Fibroblast of lung (primary cell): ENCODE measurements at places on chromosomes 5 and 9. TPM values are rescaled to one million over a fixed set of nuclear protein-coding genes. Genes with fewer than 3 reads are reported as not detected.

GRCh38 chr5:159031513-159031912 is 68.2 kb downstream of the EBF1 start:
- DNase-seq, result peak; percentile 69

The CCDC127 gene
- 5.6 and 7.4 TPM in 2 replicates for total RNA-seq

The APBA1 gene
- total RNA-seq, result 5.4 and 8.8 TPM in 2 replicates

GRCh38 chr5:134240421-134240962 is 14.6 kb upstream of the PPP2CA start:
- peak; percentile 86 for DNase-seq

The SDHA gene
- total RNA-seq, result 103 and 150 TPM in 2 replicates

- DNase-seq, result no peak
Observed at GRCh38 chr5:127186657-127187056, 103.9 kb upstream of the MEGF10 start.

DNA sequence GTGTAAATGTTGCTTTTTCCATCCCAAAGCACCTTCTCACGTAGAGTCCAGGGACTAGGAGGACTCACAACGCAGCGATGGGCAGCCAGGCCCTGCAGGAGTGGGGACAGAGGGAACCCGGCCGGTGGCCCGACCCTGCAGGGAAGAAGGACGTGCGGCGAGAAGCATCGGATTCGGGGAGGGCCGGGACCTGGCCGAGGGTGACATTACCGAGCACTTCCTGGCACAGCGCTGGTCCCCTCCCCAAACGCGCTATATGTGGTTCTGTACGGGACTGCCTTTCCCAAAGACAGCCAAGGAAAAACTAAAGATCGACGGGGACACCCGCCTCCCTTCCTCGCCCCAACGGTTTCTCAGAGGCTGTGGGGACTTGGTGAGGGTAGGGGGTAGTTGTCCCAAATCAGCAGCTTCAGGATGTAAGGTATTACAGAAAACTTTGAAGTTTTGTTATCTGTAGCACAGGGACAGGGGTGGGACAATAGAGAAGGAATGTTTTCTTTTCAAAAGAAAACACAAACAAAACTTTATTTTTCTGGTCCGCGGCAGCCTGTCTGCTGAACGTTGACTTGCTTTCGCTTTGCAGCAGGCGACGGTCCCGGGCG is 887 bp upstream of the MAP3K1 start:
- DNase-seq, result no peak

DNA sequence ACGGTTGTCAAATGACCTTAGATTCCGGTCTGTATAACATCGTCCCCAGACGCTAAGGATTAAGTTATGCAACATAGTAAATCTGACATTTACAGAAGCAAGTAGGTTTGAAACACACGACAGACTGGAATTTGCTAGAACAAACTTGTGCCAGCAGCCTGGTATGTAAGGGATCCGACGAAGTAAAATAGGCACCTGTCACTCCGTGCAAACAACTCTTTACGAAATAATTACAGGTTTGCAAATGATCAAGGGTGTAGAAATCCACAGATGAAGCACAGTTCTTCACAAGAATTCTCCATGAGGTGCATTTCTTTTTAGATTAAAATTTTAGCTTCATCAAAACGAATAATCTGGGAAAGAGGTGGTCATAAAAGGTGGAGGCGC is 508 bp downstream of the MOCS2 start:
- peak; percentile 17 for DNase-seq

DNA sequence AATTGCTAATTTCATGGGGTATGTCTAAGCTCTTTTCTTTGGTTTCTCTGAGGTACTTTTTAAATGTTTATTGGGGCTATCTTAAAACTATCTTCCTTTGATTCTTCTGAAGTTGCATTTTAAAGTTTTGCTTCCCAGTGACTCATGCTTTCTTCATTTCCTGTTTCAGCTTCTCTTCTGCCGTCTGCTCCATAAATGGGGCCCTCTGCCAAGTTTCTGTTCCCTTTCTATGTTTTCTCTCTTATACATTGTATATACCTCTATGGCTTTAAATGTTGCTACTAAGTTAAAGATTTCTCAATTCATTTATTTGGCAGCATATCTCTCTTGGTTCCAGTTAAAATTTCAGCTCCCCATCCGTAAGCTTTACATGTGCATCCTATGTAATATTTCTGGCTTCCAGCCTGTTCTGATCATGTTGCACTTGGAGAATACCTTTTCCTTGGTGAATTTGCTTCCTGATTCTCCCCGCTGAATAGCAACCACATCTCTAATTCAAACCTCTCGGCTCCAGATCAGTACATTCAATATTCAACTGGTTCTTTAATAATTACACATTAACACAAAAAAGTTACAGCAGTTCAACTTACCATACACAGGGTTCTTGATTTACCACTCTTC is 125.3 kb downstream of the ST8SIA4 start:
- DNase-seq, result peak; percentile 85

The RAI14 gene
- 82.7 and 125 TPM in 2 replicates for total RNA-seq

DNA sequence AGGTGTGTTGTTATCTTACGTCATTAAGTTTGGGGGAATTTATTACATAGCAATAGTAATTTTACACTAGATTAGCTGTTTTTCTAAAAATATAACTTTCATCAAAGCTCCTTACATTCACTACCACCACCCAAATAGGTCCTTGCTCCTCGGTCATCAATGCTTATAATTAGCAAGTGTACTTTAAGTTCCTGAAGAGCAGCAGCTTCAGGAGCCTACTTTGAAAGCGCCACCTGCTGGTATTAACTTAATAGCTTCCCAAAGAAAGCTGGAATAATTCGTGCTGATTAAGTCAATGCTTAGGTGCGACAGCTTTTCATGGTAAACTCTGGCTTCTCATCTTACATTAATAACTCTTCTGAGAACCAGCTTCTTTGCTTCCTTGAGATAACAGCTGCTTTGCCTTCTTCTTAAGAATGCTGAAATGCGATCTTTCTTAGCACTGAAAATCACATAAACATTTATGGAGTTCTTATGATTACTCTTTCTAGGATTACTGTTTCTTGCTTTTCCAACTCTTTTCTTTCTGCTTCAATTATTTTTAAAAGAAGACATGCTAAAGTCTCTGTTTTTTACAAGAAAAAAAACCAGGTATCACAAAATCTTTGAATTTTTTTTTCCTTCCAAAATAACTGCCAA is 10.0 kb upstream of the C5 start:
- peak; percentile 83 for DNase-seq

GRCh38 chr5:77892061-77893010 is 116.2 kb upstream of the TBCA start:
- DNase-seq, result no peak

The ANKRD18A gene
- total RNA-seq, result not detected in 2 replicates

DNA sequence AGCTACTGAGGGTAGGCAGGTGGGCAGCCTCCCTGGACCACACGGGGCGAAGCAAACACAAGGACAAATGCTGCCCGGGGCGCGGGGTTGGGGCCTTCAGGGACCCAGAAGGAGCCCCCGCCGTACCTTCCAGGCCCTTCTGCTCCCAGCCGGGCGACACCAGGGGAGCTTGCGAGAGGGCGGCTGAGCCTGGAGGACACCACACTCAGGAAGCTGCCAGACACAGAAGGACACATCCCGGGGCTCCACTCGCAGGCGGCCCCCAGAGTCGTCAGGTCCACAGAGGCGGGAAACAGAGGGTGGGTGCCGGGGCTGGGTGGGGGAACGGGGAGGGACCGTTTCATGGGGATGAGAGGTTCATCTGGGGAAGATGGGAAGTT is 58.5 kb upstream of the UBAC1 start:
- no peak for DNase-seq

The GOLPH3 gene
- total RNA-seq, result 71.7 and 81.4 TPM in 2 replicates

The CPEB4 gene
- total RNA-seq, result 17.2 and 23.6 TPM in 2 replicates

DNA sequence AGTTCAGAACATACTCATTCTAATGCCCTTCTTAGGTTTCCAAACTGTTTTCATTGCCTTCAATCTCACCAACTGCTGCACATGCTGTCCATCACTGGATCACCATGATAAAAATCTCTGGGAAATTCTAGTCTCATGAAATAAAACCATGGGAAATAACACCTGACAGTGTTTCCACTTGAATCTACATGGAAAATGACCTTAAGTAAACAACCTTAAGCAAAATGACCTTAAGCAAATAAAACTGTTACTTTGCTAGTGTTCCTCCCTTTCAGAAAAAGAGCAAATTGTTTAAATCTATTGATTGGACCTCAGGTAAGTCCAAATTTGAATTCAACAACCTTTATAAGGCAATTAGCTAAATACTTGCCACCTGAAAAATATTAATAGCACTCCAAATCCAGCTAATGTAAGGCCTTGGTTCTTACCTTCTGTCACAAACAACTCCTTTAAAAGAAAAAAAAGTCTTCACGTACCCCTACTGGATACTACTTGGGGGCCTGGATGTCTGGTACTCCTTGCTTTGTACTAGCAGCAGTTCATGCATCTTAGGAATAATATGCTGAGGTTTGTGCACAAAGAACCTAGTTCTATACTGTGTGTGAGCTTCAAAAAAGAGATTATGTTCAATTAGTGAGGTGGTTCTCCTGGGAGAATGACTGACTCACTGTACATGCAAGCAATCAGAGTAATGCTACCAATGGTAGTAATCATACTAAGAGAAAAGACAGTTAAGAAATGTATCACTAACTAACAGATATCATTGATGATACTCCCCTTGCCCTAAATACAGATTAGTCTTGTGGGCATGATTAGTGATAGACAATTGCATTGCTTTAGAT is 630.4 kb downstream of the PSAT1 start:
- no peak for DNase-seq

DNA sequence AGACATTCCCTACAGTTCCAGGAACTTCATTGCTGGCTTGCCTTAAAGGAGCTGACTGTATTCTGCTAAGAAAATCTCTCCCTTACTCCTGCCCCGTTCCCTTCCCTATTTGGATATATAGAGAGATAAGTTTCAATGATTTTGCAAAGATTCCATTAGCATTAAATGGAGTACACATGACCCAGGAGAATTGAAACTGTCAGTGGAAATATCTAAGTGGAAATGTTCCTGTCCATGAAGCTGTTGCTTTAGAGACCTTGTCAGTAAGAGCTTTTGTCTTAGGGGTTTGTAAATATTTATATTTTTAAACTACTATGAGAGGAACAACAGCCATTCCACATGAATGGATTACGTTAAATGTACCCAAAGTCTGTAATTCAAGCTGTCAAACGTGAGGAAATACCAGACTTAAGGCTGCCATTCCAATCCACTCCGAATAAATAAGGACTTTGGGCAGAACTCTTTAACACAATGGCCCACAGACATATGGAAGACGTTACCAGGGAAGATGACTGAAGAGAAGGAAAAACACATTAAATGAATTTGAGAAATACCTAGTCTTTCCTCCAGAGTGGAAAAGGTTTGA is 387.1 kb upstream of the PAPPA start:
- DNase-seq, result no peak

DNA sequence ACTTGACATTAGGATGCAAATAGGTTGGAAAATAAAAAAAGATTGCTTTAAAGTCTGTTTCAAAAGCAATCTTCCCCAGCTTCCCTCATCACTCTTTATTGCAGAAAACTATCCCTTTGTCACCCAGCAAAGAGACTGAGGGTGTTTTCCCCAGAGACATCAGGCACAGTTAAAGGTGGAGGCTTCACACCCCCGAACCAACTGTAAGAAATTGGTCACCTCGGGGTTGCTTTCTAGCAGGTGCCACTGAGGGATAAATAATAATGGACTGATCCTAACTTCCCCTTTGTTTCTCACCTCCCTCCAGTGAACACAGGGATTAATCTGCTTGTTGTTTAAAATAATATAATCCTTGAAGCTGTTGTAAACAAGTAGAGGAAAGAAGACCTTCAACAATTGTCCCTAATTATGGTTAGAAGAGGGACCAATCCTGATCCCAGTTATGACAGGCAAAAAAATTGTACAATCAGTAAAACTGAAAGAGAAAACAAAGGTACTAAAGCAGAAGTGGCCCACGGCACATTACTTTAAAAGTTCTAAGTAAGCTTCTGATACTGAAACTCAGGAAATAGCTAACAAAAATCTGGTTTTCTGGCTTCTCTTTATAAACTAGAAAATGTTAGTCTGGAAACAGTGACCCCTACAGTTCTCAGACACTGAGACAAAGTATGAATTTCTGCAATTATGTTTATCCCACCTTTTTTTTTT is 6.6 kb upstream of the PCSK1 start:
- DNase-seq, result peak; percentile 9

DNA sequence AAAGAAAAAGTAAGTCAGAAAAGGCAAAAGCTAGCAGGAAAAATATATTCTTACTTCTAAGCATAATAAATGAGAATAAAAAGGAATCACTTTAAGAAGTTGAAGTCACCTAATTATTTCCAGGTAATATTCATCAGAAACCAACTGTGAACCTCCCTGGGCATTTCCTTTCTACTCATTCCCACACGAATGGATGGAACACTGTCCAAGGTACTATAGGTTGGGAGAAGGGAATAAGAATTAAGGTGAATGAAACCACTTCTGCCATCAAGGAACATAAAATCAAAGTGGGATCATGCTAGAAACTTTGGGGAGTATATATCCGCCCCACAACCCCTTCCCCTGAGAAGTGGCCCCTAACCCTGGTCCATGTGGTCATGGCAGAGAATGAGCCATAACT is 41.6 kb downstream of the PRELID2 start:
- no peak for DNase-seq

The SPACA9 gene
- 3.1 and 4.3 TPM in 2 replicates for total RNA-seq

The CAMK4 gene
- total RNA-seq, result 0.77 and 0.83 TPM in 2 replicates

- DNase-seq, result no peak
Observed at GRCh38 chr9:94584555-94584954, 9.1 kb downstream of the FBP2 start.

GRCh38 chr5:81014348-81014747 is 54.2 kb downstream of the RASGRF2 start:
- peak; percentile 34 for DNase-seq

DNA sequence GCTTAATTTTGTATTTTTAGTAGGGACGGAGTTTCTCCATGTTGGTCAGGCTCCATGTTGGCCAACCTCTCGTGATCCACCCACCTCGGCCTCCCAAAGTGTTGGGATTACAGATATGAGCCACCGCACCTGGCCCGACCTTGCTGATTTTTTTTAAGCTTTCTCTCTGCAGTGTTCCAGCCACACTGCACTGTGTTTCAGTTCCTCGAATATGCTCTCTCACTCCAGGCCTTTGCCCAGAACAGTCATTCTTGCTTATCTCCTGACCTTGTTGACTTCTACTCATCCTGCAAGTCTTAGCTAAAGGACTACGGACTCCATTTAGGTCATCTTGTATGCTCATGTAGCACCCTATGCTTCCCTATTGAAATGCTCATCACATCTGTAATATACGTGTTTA is 3.3 kb downstream of the SNAPC3 start:
- DNase-seq, result no peak

- no peak for DNase-seq
Observed at GRCh38 chr5:572398-573019, 39.6 kb upstream of the CEP72 start.

DNA sequence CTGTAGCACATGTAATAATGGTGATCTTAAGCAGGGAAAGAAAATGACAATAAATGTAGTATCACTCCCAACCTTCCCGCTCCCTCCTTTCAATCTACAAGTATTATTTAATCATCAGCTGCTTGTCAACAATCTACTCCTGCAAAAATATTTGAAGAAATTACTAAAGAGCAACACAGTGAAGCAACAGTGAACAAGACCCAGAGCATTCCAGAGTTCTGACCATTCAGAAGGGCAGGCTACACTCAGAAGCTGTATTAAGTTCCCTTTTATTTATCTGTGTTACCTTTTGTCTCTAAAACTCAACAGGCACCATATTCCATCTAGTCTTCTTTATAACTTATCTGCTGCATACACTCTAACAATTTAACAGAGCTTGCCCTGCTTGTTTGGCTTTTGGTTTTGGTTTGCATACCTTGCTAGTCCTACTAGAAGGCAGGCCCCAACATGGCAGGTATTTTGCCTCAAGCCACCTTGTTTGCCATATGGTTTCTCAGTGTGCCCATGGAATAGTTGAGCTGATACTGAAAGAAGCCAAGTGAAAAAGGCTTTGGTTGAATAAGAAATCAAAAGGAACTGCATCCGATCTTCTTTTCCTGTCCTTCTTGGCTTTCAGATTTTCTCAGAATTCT is 253.9 kb downstream of the CEMIP2 start:
- no peak for DNase-seq
